ENCODE measurements at places on chromosomes 12 and 14. TPM values are rescaled to one million over a fixed set of nuclear protein-coding genes. Genes with fewer than 3 reads are reported as not detected.

DNA sequence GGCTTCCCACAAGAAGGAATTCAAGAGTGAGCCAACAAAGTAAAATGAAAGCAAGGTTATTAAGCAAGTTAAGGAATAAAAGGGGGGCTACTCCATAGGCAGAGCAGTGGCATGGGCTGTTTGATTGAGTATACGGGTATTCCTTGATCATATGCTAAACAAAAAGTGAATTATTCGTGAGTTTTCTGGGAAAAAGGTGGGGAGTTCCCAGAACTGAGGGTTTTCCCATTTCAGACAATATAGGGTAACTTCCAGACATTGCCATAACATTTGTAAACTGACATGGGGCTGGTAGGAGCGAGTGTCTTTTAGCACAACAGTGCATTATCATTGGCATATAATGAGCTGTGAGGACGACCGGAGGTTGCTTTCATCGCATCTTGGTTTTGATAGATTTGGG, 2.0 kb upstream of the BCL2L14 start:
- H3K4me1 ChIP-seq: peaks cover 13% of the 10 kb centered on the region
- H3K27me3 ChIP-seq: no peaks in the 10 kb centered on the region
- no peak overlapping the region for H3K27ac ChIP-seq
- no peak overlapping the region for H3K4me3 ChIP-seq
- no peaks in the 10 kb centered on the region for H3K36me3 ChIP-seq
- DNase-seq: no peak

DNA sequence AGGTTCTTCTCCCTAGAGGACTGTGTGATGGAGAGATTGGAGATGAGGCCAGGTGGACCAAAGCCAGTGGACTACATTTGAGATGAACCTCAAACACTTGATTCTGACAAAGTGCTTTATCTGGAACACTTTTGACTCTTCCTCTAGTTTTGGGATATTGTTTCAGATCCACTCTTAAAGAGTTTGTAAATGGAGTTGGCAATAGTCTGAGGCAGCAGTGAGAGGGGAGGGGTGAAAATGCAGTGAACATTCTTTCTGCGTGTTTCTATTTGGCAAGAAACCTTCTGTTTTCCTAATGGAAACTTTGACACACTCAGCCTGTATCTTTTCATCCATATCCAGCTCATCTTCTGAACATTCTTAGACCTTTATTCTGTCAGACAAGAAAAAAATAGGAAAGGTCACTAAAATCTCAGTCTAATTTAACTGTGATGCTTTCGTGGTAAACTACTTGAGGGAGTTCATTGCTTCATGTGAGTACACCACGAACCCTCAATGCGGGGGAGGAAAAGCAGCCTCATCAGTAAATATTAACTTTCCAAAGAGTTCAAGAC, 57.4 kb upstream of the KCNJ8 start:
- H3K4me3 ChIP-seq: no peak overlapping the region
- no peak overlapping the region for H3K27ac ChIP-seq
- DNase-seq: no peak
- no peaks in the 10 kb centered on the region for H3K4me1 ChIP-seq
- H3K27me3 ChIP-seq: peaks cover 19% of the 10 kb centered on the region
- no peaks in the 10 kb centered on the region for H3K36me3 ChIP-seq

GRCh38 chr12:3445119-3445978, 45.7 kb upstream of the PRMT8 start:
- no peak overlapping the region for H3K27ac ChIP-seq
- H3K4me1 ChIP-seq: no peaks in the 10 kb centered on the region
- no peak for DNase-seq
- peaks cover 9% of the 10 kb centered on the region for H3K27me3 ChIP-seq

- peak overlapping the region; percentile 87 for H3K4me3 ChIP-seq
- no peaks in the 10 kb centered on the region for H3K27me3 ChIP-seq
- H3K4me1 ChIP-seq: peaks cover 66% of the 10 kb centered on the region
- peak; percentile 38 for DNase-seq
- H3K27ac ChIP-seq: peak overlapping the region; percentile 64
Observed at GRCh38 chr14:95515080-95515489, 1.4 kb downstream of the SYNE3 start.

GRCh38 chr12:53115112-53115890, 12.0 kb downstream of the SOAT2 start:
- H3K27me3 ChIP-seq: no peaks in the 10 kb centered on the region
- H3K4me3 ChIP-seq: no peak overlapping the region
- H3K4me1 ChIP-seq: no peaks in the 10 kb centered on the region

The ERG28 gene
- total RNA-seq: 19.1 TPM

The OR4K13 gene
- not detected for total RNA-seq

The FOXG1 gene
- not detected for total RNA-seq

The LYSET gene
- 10.2 TPM for total RNA-seq

The ZCCHC8 gene
- total RNA-seq: 34.7 TPM
